Suprapubic skin (tissue), 4 donors: ENCODE measurements at places on chromosomes 5 and 9.

GRCh38 chr9:114837923-114838322 lies 32.1 kb upstream of the TNFSF15 start:
- DNase-seq, result no peak

DNA sequence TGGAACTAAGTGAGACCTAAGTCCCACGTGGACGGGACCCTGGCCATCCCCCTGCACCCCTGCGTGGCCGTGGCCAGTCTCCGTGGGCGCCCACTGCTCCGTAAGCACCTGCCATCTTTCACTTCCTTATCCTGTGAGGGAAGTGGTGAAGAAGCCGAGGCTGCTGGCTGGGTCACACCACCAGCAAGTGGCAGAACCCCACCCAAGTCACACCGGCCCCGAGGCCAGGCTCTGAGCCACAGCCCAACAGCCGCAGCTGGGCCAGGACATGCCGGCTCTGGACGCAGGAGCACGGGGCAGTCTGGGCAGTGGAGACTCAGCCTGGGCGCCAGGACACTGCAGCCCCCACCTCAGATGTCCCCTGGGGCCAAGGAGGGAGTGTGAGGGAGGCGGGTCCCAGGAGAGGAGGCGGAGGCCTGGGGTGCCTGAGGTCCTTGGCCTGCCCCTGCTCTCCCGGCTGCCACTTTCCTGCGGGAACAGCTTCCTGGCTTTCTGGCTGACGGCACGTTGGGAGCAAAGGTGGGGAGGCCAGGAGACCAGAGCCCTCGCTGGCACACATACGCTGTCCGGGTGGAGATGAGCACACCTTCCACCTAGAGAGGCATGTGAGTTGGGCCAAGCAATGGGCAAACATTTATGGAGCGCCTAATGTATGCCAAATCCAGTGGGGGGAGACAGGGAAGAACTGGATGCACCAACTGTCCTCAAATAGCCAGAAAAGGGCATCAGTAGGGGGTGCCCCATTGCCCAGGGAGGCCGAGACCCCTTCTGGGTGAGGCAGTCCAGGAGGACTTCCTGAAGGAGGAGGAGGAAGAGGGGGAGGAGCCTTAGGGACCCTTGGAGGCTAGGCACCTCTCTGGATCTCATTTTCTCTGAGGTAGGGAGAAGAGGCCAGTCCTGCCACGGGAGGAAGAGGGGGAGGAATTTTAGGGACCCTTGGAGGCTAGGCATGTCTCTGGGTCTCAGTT lies 43.9 kb upstream of the EGFL7 start:
- DNase-seq, result no peak

DNA sequence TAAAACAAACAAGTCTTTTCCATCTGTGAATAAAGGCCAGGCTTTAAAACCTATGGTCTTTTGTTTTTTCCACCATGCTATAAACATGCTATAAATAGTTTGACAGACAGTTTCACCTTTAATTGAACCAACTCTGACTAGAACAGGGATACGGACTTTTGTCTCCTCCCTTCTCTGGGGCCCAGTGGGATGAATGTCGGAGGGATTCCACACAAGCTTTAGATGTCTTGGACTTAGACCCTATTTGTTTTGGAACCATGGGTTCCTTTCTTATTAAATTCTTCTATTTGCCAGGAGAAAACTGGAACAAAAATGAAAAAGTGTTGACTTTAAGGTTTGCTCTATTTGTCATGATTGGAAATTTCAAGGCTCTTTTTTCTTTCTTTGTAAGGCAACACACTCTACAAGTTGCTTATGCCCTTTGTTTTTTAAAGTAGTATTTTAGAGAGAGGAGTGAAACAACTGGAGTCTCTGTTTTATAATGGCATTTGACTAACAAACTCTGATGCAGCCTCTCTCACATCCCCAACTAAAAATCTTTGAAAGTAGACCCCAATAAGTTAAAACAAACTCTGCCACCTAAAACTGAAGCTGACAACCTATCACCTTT lies 145.3 kb downstream of the MLLT3 start:
- no peak for DNase-seq

GRCh38 chr5:92939428-92939827 lies 641.6 kb downstream of the NR2F1-AS1 start:
- DNase-seq, result no peak

DNA sequence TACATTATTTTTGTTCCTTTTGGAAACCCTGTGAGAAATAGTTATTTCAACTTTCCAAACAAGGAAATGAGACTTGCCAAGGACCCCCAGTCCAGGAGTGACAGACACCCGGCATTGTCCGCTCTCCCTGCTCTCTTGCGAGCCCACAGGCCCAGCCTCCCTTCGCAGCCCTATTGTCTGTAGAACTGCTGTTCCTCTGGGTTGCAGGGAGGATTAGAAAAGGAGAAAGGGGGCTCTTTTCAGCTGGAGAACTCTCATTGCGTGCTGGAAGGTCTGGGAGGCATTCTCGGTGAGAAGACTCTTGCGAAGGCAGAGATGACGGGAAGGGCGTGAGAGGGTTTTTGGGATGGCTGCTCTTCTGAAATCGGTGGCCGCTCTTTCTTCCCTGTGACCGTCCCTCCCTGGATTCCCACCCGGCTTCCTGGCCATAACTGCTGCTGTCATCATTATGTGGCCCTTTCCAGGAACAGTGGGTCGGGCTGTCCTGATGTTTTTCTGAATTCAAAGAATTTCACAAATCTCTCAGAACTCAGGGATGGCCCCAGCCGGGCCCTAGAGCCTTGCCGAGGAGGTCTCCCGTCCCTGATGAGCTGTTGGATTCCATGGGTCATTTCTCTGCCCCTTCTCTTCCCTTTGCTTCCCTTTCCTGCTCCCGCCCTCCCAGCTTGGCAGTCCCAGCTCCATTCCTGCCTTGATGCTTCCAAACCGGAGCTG lies 29.8 kb downstream of the STC2 start:
- no peak for DNase-seq

DNA sequence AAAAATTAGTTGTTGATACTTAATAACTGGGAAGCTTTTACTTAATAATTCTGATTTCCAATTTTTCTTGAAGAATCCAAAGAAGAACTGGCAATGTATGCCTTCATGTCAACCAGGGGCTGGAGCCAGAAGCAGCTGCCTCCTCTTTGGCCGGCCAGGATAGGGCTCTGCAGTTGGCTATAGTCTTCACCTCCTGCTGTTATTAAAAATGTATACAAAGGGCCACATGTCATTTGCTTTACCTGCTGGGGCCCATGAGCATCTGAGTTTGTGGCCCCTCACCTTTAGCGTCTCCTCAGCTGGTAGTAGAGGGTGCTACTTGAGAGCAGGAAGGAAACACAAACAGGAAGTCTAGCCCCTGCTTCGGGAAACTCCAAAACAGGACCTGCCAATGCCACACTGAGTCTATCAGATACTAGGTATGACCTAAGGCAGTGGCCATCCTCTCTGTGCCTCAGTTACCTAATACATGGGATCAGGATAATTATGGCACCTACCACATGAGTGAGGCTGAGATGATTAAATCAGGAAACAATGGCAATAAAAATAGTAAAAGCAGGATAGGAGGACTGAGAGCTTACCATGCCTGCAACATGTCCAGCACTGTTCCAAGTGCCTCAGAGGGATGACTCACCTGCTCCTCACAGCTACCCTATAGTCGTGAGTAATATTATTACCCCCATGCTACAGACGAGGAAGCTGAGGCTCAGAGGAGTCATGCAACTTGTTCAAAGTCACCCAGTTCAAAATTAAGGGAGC lies 21.3 kb downstream of the CCDC69 start:
- no peak for DNase-seq

- no peak for DNase-seq
Observed at GRCh38 chr9:104575456-104575855, 6.5 kb downstream of the OR13C8 start.
